NCI-H2171 treated with DMSO at 0.1 percent for 48 hours (cell line): ENCODE measurements at places on chromosomes 2 and 18.

- DNase-seq = no peak
Observed at GRCh38 chr2:213220967-213221603, 63.2 kb upstream of the SPAG16 start.

- no peak for DNase-seq
Observed at GRCh38 chr2:28338046-28338817, 54.4 kb upstream of the FOSL2 start.

GRCh38 chr2:218733171-218734021 is 22.8 kb downstream of the TTLL4 start:
- DNase-seq = no peak

GRCh38 chr2:64809216-64809615 is 155.5 kb upstream of the SERTAD2 start:
- DNase-seq = no peak

GRCh38 chr2:97737421-97738178 is 24.2 kb downstream of the ZAP70 start:
- no peak for DNase-seq

DNA sequence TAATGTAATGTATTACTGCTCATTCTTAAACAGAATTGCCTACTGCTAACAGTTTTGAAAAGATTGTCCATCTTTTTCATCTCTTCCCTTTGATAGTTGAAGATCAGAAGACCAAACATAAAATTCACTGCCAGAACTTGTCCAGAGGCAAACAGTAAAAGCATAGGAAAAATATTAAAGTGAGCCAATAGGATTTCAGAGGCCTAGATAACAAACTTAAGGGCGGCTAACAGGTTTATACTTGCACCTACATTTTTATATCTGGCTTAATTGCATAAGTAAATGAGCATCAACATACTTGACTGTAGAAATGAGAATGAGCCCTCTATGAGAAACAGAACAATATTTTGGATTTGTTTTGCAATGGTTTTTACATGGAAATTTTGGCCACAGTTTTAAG is 30.3 kb downstream of the ZC3H15 start:
- DNase-seq = no peak

GRCh38 chr2:29603341-29603740 is 318.0 kb downstream of the ALK start:
- no peak for DNase-seq

- no peak for DNase-seq
Observed at GRCh38 chr18:23523429-23524212, 20.3 kb downstream of the RMC1 start.

DNA sequence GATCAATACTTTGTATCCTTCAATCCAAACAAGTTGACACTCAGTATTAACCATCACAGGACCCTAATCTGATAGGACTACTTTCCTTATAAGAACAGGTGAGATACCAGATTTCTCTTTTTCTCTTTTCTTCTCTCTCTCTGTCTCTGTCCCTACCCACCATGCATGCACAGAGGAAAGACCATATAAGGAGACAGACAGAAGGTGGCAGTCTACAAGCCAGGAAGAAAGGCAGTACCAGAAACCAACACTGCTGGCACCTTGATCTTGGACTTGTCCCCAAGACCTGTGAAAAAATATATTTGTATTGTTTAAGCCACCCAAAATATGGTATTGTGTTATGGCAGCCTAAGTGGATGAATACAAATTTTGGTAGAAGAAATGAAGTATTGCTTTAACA is 156.2 kb upstream of the KCNH7 start:
- DNase-seq = no peak

GRCh38 chr2:109345653-109346480 is 216.9 kb downstream of the SH3RF3 start:
- DNase-seq = no peak

DNA sequence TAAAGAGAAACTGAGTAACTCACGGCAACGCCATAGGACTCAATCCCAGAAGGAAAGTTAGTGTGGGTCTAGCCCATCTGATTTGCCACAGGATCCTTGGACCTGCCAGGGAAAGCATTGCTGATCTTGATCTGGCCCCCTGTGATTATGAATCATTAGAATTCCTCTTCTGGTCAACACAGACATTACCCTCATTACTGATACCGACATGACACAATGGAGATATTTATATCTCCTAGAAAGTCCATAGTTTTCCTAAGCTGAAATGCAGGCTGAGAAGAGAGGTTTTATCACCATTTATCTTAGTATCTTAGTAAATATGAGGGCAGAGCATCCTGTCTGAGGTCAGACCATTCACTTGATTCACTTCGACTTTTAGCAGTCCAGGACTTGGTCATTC is 75.5 kb upstream of the CCDC68 start:
- no peak for DNase-seq

DNA sequence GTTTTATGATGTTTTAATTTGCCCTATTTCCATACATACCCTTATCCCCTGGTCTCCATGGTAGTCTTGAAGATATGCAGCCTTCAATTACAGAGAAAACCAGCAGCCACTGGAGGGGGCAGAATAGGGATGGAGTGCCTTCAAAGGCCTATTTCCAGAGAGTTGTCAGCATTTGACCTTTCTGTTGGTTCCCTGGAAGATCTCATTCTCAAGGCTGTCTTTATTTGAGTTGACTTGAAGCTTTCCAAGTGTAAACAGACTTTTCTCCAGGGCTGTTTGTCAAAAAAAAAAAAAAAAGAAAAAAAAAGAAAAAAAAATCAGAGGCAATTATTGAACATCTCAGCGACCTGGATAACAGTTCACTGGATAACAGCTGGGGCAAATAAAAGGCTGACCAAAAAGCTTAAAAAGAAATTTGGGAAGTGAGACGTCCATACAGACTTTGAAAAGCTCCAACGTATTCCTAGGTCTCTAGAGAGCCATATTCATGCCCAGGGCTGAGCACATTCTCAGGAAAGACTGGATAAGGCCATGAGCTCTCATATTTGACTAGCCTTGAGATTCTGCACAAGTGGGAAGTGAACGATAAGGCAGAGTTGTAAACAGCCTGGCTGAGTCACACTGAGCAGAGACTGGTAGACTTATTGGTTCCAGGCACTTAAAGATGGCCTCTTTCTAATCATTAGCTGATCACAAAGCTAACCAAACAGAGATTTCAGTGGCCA is 126.6 kb downstream of the VAPA start:
- no peak for DNase-seq

DNA sequence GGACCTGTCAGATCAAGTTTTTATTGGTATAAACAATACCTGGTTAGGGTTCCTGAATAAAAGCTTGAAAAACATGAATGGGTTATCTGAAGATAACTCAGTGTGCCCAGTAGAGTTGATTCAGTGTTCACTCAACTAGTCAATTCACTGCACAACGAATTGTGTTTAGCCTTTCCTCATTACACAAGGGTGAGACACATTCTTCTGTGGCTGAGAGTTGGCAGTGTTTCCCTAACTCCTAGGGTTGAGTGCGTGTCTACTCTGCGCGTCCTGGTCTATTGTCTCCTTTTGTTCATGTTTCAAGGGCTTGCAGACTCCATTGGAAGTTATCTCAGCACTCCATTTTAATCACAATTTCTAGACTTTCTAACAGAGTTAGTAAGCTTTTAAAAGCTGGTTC is 32.8 kb upstream of the TMEM178A start:
- no peak for DNase-seq

GRCh38 chr18:6743999-6744398 is 14.5 kb downstream of the ARHGAP28 start:
- peak; percentile 15 for DNase-seq

GRCh38 chr18:986552-986951 is 81.9 kb downstream of the ADCYAP1 start:
- DNase-seq = no peak

- DNase-seq = no peak
Observed at GRCh38 chr2:239302083-239302807, 98.6 kb downstream of the HDAC4 start.

DNA sequence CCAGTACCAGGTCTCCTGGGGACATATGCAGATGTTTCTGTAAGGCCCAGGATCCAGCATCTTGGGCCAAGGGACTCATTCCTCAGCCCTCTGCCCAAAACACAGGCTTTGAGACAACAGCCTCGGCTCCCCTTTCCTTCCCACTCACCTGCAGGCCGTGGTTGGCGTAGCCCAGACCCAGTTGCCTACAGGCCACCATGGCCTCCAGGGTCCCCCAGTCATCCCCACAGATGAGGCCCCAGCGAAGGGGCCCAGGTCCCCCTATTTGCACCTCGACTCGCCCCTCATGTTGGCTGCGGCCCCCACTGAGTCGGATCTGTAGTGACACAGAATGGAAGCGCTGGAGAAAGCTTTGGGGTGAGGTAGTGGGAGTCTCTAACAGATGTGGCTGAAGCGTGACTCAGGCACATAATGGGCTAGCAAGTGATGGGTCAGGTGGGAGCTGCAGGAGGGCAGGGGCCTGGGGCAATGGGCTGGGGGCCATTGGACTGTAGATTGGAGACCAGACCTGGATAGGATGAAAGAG is 5.8 kb downstream of the HTRA2 start:
- no peak for DNase-seq

DNA sequence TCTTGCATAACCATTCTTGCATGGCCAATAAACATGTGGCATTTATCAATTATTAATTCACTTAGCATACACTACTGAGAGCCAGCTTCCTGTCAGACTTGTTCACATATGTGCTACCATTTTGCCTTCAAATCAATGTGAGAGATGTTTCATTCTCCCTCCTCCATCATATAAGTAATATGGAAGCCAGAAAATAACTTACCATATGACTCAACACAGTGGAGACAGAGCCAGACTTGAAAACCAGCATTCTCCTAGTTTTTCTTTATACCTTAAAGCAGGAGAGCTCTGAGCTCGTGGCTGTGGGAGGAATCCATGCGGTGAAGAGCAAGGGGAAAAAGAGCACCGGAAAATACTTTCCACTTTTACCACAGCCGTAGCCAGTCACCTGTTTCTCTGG is 215.0 kb upstream of the LRATD1 start:
- no peak for DNase-seq

DNA sequence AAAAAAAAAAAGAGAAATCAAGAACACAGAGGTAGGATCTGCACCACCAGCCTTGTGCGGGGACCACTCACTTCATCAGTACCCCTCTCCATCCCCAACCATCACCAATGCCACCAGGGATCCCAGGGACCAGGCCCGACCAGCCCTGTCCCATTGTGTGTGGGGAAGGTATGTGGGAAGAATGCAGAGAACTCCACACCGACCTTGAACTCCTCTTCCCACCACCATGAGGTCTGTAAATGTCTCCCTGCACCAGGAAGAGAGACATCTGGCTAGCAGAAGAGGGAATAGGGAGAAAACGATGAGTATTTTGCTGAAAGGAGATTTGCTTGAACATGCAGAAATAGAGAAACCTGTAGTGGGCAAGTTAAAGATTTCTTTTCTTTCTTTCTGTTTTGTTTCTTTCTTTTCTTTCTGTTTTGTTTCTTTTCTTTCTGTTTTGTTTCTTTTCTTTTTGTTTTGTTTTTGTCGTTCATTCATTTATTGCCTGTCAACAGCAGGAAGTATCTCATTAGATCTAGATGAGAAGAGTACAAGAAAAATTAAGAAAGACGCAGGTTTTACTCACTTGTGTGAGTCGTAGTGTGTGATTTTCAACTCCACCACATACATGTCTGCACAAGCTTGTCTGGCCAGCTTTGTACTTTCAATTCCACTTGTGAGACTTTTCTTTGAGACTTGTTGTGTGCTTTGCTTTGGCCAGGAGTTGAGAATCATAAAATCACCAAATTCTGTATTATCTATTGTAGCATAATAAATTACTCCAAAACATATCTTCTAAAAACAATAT is 179.8 kb upstream of the HAAO start:
- DNase-seq = no peak

DNA sequence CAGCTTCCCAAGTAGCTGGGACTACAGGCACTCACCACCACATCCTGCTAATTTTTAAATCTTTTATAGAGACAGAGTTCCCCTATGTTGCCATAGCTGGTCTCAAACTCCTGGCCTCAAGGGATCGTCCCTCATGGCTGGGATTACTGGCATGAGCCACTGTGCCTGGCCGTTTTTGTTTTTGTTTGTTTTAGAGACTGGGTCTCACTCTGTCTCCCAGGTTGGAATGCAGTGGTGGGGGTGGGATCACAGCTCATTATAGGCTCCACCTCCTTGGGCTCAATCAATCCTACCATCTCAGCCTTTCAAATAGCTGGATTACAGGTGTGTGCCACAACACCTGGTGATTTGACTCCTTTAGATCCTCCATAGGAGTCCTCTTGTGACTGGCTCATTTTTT is 19.5 kb upstream of the ZDBF2 start:
- no peak for DNase-seq

- no peak for DNase-seq
Observed at GRCh38 chr2:128195435-128195984, 104.5 kb downstream of the UGGT1 start.

DNA sequence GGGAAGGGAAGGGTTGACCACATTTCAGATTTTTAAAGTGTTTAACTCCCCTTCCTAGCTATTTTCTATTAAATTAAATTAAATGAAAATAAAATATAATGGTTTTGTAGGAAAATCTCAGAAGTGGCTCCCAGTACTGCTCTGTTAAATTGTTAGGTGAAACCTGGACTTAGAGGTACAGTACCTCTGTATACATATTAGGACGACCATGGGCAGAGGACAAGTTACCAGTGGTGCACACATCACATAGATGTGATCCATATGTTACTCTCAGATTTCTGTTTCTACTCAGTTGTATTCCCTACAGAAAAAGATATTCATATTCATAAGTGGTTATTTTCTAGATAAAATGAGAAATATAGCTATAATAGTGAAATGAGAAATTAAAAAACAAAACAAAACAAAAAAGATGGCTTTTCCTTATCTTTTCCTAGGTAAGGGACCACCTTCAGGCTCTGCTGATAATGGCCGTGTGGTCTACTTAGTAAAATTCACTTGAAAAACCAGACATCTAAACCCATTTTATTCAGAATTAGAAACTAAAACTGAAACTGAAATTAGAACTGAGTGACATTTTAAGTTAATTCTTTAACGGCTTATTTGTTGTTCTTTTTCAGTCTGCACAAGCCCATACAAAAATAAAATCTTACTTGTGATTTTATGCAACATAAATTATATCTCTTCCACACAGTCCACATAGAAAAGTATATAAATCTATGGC is 832.5 kb upstream of the CHAC2 start:
- no peak for DNase-seq

DNA sequence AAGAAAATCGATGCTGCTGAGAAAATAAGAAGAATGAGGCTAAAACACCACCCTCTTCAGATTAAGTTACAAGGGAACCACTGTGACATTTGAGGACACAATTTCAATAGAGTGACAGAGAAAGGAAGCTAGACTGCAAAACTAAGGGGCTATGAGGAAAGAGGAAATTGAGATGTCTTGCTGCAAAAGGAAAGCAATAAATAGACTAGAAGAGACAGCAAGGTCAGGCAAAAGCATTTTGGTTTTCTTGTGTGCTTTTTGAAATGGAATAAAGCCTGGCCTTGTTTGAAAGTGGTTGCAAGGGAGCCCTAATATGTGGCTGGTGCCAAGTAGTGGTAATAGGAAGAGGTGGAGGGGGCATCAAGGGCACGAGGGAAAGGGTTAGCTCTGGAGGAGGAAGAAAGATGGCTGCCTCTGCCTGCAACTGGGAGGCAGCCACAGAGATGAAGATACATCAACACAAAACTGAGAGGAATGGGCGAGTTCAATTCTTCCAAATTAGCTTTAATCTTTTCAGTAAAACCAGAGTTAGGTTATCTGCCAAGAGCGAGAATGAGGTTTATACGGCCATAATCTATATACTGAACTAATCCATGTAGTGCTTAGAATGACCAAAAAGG is 1.2 kb upstream of the MRO start:
- no peak for DNase-seq
